ENCODE measurements at places on chromosomes 4 and X.

DNA sequence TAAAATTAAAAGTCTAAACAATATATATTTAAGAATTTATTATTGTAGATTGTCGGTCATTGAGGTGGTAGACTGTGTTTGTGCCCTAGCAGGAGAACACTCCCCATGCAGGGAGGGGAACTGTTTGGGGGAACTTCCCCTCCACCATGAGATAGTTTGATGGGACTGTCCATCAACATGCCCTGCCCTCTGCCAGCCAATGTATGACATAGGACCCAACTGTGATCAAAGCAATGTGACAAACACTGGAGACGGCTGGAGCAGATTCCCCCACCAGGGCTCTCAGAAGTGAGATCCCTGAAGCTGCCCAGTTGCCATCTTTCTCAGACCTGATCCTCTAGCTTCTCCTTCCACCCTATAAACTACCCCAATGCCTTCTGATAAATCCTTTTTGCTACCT lies 44.9 kb downstream of the SH3KBP1 start:
- DNase-seq = no peak

DNA sequence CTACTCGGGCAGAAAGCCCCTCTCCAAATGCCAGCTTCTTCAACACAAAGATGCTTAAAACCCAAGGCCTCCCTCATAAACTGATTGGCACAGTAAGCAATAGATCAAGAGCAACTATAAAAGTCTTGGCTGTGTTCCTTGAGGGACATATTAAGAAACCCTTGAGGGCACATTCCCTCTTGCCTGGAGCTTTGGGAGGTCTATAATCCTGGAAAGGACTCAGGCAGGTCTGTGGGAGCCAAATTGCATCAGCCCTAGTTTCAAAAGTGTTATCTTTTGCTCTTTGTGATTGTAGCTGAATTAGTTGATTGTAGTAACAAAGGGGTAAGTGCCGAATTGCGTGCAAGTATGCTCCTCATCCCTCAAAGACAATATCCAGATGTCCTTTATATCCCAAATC lies 18.6 kb upstream of the SETD7 start:
- no peak for DNase-seq

- no peak for DNase-seq
Observed at GRCh38 chrX:24465532-24465865, 413 bp downstream of the PDK3 start.

DNA sequence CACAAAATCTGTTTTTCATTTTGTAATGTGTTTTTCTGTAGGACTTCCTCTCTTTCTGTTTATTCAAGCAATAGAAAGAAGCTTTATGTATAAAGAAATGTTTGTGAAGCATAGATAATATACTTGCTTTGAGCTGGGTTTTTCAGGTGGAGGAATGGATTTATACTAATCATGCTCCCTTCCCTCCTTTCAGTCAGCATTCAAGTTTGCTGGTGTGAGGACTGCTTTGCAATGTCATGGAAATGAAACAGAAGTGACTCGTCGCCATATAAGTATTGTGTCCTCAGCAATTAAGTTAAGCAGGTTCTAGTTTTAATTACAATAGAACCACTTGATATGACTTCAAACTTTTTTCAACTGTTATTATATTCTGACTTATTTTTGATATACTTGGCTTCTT lies 1447.1 kb downstream of the PCDH19 start:
- DNase-seq = no peak

DNA sequence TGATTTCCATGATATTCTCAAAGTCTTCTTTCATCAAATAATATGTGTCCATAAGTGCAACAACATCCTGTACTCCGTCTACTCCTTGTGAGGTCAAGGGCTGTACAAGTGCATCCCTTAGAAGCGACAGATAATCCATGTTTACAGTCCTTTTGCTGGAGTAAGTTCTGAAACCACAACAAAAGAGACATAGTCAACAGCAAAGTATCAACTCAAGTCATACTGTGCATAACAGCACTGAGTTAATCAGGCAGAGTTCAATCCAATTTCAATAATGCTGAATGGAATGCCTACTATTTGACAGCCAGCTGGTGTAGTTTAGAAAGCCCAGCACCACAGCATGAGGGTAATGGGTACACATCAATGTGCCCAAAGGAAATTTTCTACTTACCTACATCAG lies 74.5 kb downstream of the RFC1 start:
- DNase-seq = no peak

GRCh38 chr4:44912980-44913379 lies 186.6 kb upstream of the GNPDA2 start:
- DNase-seq = no peak

GRCh38 chr4:55781812-55782211 lies 37.8 kb upstream of the EXOC1L start:
- no peak for DNase-seq

DNA sequence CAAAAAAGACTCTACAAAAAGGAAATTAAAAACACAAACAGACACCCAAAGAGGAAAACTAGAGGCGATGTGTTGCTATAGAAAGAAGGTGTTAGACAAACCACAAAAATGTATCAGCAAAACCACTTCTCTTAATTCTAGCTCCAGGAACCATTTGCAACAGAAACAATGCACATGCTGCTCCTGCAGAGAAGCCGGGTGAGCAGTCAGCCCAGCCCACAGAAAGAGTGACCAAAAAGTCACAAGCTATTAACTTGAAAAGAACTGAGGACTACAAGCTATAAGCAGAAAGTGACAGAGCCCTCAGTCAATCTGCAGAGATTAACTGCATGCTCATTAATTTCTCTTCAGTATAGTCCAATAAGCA lies 96.2 kb upstream of the KLHL13 start:
- DNase-seq = no peak

GRCh38 chr4:34412233-34412632 lies 1832.1 kb downstream of the ARAP2 start:
- DNase-seq = no peak

Measured in NCI-H1694 (cell line).